ENCODE measurements at places on chromosomes 6 and 20.

GRCh38 chr6:47679322-47679906 is 19.0 kb upstream of the ADGRF4 start:
- no peak for DNase-seq

DNA sequence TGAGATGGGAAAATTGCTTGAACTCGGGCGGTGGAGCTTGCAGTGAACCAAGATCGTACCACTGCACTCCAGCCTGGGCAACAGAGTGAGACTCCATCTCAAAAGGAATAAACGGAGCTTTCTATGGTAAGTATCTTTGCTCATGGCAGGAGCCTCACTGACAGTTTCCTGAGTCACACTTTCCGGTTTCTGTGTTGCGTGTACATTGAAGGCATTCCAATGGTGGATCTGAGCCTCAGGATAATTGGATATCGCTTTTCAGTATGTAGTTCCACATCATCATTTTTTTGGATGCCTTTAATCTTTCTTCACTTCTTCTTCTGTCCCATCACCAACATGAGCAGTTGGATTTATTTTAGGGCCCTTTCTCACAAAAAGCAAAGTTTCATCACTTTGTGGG is 28.6 kb upstream of the GTSF1L start:
- DNase-seq: no peak

GRCh38 chr6:19477563-19477962 is 359.6 kb upstream of the ID4 start:
- DNase-seq: no peak

DNA sequence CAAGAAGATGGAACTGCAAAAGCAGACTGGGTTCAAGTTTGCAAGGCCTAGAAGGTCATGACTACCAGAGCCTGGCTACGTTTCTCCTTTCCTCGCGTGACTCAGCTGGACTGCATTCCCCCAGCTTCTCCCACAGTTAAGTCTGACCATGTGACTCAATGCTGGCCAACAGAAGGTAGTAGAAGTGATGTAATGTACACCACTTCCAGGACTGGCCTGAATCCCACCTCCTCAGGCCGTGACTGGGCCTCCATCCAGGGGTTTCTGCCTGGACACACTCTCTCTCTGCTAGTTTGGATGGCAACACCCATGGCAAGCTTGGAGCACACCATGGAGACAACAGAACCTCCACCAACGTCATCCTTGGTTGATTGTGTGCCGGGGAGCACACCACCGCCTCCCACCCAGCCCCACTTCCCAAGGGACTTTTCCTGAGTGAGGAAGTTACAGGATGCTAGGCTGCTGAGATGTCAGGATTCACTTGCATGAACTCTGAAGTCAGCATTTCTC is 112.0 kb upstream of the CDYL start:
- no peak for DNase-seq

- DNase-seq: peak; percentile 38
Measured at GRCh38 chr6:122789182-122790027, at the start of gene SMPDL3A. Gene SMPDL3A, plus strand, starts transcription at chr6:122789258. Its CDS starts 89 bp downstream, at chr6:122789347.

- no peak for DNase-seq
Measured at GRCh38 chr6:33694977-33695376, 16.5 kb downstream of the UQCC2 start.

- DNase-seq: no peak
Measured at GRCh38 chr20:61696181-61696735, 369.4 kb downstream of the TAF4 start.

DNA sequence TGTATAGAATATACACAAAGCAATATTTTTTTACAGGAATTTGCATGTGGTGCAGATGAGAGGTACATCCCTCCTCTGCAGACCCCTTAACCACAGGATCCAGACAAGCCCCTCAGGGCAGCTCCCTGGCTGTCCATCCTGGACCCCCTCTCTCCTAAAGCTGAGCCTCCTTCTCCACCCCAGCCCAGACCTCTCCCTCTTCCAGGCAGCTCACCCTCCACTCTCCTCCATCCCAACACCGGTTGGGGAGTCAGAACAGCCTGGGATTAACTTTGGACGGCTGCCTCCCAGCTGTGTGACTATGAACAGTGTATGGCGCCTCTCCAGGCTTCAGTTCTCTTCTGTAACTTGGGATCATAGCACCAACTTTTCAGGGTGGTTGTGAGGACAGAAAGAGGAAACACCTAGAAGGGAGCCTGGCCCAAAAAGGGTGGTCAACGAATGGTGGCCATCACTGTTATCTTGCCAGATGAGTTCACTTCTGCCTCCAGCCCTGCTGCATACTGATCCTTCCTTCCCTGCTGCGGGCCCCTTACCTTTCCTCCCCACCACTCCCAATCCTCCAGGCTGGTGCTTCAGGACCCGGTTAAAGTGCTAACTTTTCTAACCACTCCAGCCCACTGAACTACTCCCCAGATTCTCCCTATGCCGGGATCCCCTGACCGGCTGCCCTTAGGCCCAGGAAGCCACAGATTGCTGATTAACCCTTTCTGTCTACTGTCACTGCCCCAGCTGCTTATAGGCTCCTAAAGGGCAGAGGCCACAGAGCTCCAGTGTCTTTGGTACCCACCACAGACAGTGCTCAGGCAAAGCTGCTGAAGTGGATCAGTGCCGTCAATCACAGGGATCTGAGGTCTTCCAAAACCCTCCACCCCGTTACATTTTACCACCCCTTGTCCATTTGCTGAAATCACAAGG is 55.9 kb downstream of the GPR6 start:
- DNase-seq: no peak

GRCh38 chr20:37379967-37380828 is 34.3 kb downstream of the SRC start:
- DNase-seq: no peak

DNA sequence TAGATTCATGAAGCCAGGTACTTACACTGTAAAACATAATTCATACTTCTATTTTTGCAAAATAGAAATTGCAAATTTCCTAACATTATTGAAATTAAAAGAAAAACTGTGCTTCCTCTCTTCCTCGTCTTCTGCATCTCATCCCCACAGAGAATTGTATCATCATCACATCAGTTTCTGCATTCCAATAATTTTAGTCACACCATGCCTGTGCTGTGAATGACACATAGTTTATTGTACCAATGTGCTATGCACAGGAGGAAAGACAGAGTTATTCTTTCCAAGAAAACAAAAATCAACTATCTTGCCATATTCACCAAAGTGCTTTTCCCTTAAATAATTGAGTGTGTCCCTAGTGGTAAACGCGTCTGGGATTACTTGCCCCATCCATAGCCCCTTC is 38.1 kb upstream of the FAM135A start:
- DNase-seq: peak; percentile 37

- no peak for DNase-seq
Measured at GRCh38 chr6:72425003-72425681, 196.7 kb upstream of the KCNQ5 start.

- DNase-seq: no peak
Measured at GRCh38 chr6:21935561-21936028, 342.0 kb downstream of the SOX4 start.

GRCh38 chr6:45946887-45947286 is 68.8 kb downstream of the CLIC5 start:
- DNase-seq: no peak

GRCh38 chr20:57310821-57311514 is 18.6 kb upstream of the SPO11 start:
- no peak for DNase-seq

- no peak for DNase-seq
Measured at GRCh38 chr20:31568773-31569162, 36.3 kb upstream of the ID1 start.

- no peak for DNase-seq
Measured at GRCh38 chr6:14787677-14788076, 458.2 kb upstream of the JARID2 start.

DNA sequence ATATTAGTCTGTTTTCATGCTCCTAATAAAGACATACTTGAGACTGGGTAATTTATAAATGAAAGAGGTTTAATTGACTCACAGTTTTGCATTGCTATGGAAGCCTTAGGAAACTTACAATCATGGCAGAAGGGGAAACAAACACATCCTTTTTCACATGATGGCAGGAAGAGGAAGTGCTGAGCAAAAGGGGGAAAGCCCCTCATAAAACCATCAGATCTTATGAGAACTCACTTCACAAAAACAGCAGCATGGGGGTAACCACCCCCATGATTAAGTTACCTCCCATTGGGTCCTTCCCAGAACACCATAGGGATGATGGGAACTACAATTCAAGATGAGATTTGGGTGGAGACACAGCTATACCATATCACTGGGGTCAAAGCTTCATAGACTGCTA is 254.2 kb downstream of the ERMARD start:
- DNase-seq: no peak

- no peak for DNase-seq
Measured at GRCh38 chr6:30735668-30736314, 6.7 kb downstream of the FLOT1 start.

GRCh38 chr20:48189181-48189580 is 403.9 kb upstream of the SULF2 start:
- no peak for DNase-seq

DNA sequence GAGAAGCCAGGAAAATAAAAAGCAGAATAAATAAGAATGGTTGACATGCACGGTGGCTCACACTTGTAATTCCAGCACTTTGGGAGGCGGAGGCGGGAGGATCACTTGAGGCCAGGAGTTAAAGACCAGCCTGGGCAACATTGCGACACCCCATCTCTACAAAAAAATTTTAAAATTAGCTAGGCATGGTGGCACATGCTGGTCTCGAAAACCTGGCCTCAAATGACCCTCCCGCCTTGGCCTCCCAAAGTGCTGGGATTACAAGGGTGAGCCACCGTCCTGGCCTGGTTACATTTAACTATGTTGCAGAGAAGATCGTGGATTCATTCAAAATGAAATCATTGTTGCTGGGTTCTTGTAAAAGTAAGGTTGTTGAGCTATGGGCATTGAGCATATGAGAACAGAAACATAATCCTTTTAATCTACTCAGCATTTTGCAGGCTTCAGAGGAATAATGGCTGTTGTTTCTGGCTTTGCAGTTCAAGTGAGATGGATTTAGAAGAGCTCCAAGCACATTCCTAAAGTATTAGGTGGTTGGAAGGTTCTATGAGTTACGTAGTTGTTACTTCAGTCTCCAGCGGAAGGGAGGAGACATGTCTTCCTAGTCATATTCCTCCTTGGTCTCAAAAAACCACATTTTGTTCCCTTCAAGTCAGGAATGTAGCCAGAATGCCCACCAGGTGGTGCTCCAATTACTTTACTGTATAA is 45.6 kb upstream of the RAB23 start:
- peak; percentile 91 for DNase-seq

GRCh38 chr20:63854069-63854765 is 7.1 kb upstream of the ABHD16B start:
- DNase-seq: no peak

GRCh38 chr6:47237196-47237595 is 72.5 kb downstream of the TNFRSF21 start:
- no peak for DNase-seq

DNA sequence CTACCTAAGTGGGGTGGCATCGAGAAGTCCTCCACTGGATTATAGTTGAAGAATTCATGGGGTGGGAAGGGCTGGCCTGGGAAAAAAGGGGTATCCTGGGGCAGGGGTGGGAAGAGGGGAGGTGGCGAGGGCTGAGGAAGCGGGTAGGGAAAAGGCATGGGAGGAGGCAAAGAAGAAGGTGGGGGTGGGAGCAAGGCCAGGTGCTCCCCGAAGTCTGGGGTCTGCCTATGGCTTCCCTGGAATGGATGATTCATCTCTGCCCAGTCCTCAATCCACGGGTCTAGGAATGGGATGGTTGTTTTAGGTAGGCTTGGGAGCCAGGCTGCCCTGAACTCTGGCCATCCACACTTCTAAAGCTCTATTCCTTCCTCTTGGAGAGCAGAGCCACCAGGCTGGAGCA is 4.4 kb downstream of the PCED1A start:
- DNase-seq: no peak

- no peak for DNase-seq
Measured at GRCh38 chr6:159494586-159494972, 198.5 kb downstream of the SOD2 start.

- no peak for DNase-seq
Measured at GRCh38 chr6:105189026-105189820, 9.4 kb upstream of the POPDC3 start.

DNA sequence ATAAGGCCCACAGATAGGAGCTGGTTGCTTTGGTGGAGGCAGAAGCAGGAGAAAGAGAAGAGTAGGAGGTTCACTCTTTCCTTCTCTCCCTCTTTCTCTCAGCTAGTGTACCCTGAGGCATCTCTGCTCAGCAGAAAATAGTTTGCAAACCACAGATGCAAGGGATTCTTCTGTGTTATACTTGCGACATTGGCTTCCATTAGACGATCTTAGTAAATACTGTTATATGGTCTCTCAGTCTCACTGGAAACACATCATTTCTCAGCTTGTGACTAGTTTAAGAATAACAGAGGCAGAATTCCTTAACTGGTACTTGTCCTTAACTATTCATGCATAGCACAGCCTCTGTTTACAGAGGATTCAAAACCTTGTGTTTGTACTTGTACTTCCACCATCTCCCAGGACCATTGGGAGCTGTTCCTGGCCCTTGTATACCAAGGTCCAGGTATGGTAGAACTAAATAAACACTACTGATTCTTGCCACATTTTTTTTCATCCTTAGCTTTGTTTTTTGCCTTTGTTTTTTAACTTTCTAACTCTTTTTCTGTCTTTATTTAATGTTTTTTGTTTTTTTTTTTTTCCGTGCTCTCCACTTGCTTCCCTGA is 218.2 kb downstream of the OTOR start:
- DNase-seq: no peak

DNA sequence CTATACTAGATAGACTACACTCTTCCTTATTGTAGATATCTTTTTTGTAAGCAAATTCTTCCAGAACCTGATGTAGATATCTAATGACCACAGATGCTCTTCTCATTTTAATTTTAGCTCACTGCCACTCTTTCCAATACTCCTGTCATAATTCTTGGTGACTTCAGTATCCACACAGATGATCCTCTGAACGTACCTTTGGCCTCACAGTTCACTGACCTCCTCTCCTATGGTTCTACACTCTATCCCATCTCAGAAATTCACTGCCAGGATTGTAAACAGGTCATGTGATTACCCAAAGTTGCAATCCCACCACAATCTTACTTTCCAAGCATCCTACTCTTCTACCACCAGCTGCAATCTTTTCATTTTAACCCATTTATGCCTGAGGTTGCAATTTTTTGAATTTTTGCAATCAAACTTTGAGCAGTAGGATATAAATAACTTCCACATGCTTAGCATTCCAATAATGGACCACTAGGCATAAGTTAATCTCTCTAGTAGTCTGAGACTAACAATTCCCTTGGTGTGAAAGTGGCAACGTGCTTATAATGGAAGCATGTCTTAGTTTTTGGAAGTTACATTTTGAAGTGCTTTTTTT is 31.2 kb downstream of the ESF1 start:
- no peak for DNase-seq

DNA sequence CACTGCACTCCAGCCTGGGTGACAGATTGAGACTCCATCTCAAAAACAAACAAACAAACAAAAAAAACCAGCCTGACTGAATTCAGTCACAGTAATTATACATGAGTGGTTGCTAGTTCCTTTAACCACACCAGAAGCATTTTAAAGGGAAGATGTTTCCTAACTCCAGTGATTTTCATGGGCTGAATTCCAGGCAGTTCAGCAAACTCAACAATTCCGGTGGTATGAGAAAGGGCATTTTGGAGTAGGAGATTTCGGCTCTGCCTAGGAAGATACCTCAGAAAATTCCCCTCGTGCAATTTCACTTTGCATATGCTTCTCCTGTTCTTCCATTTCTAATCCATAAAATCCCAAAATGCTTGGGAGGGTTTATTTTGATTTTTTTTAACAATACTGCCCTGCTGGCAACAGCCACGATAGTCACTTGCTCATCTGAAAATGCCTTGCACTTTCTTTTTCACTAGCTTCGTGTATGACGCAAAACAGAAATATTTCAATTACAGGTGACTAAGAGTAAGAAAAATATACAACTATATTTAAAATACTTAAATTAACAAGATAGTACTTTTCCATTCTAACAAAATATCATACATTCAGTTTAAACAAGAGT is 48.3 kb upstream of the IPCEF1 start:
- no peak for DNase-seq

Measured in kidney epithelial cell (primary cell).